ENCODE measurements at places on chromosomes 6 and 20.

DNA sequence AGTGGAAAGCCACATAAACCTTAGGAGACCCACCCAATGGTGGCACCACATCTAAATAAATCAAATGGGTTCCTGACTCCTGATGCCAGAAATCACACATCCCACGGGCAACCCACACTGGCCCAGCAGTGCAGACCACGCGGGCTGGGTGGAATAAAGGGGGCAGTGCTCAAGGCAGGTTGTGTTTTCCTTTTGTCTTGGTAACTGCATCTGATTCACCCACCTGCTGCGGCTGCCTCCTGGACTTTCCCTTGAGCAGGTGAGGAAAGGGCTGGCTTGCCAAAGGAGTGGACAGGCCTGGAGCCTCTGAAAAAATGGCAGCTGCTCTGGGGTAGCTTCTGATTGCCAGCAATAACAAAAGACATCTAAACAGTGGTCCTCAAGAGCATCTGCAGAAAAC is 119.5 kb upstream of the KCNK16 start:
- DNase-seq, result no peak

DNA sequence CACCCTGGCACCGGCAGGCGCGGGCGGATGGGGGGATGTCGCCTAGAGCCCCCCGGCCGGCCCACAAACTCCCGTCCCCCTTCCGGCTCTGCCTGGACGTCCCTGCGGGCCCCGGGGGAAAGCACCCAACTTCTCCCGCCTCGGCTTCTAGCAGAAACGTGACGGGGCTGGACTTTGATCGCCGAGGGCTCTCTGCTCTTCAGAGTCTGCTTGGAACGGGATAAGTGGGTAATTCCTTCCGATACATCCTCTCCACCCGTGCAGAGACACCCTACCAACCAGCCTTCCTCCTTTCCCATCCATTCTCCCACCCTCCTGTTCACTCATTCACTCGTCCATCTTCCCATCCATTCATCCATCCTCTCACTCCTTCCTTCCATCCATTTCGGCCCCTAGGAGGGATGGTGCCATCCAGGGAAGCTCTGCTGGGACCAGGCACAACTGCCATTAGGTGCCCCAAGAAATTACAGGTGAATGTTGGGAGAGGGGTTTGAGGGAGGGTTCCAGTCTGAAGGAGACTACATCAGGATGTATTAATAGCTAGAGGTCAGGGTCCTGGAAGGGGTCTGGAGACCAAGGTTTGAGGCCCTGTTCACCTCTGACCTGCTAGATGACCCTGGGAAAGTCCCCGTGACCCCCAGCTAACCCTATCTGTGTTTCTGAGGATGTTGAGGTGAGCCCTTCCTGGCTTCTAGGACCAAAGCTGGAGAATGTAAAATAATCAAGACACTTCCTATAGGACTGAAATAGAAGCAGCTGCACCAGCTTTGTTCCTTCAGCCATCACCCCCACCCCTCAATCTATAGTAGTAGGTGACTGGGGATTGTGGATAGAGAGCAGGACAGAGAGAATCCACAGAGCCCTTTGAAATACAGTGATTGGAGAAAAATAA is 538 bp downstream of the TTLL9 start:
- no peak for DNase-seq

DNA sequence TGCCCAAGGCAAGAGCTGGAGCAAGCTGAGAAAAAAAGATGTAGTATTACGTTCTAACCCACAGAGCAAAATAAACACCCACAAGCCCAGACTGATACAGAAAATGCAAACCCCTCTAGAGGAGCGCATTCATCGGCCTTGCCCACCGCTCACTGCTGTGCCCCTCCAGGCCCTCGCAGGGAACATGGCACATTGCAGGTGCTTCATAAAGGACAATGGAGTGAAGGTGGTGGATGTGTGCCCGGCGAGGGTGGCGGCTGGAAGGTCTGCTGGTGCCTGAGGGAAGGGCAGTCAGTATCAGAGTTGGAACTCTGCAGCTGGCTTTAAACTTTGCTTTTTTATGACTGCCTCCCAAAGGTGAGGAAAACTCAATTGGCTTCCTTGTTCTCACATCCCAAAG is 18.5 kb upstream of the IRF4 start:
- DNase-seq, result no peak

- no peak for DNase-seq
These were observed 18.4 kb downstream of the TIAM2 start for GRCh38 chr6:155013457-155013876.

DNA sequence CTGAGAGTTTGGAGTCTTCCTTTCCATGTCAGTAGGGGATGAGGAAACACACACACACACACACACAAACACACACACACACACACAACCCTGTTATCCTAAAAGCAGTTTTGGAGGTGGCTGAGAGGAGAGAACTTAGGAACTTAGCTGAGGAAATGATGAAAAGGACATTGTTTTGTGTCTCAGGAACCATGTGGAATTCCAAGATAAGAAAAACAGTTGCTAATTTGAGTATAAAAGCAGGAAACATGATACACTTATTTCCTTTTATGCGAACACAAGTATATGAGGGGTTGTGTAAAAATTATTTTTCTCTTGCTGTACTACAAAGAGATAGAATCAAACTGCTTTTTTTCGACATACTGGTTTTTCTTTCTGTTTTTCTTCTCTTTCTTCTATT is at the start of gene MYCT1:
TSS of gene MYCT1 (plus strand) at position 264 of the 400 bp plus-strand sequence. CDS start at position 270, 6 bp downstream.
- no peak for DNase-seq

DNA sequence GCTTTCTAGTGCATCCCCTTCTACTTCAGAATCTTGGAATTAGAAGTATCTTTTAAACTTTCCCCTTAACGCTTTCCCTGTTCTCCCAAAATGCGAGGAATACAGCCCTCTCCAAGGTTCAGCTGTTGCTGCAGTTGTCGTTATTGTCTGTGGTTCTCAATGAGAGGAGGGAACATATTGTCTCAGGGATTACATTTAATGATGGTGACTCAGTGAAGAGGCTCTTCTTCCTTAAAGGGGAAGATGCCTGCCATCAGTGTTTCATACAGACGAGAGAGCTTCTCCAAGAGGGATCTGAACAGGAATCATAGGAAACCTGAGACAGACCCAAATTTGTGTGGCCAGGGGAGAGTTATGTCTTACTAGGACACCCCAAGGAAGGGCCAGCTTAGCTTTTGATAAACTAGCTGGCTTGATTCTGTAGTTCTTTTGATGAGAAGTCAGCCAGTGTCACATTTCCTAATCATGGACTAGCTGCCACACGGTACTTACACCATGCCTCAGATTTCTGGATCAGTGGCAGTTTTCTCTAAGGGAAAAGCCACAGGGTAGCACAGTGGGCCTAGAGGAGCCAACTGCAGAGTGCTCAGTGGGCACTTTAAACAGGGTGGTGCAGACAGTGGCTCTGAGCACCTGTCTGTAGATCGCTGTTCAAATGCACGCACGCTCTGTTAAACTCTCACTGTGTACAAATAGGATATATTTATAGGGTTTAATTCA is 59.7 kb upstream of the TMEM181 start:
- DNase-seq, result no peak

GRCh38 chr6:10084111-10084986 is 330.5 kb downstream of the TFAP2A start:
- no peak for DNase-seq

All from erythroblast (primary cell).